Fibroblast of pulmonary artery (primary cell): ENCODE measurements at places on chromosomes 16 and 17.
A peak's percentile ranks its signal among the peaks of the same experiment; 100 is the strongest.

GRCh38 chr16:1469693-1470201 is 5.1 kb downstream of the CLCN7 start:
- DNase-seq: no peak

GRCh38 chr17:382644-383533 is 30.3 kb upstream of the RPH3AL start:
- peak; percentile 62 for DNase-seq

- DNase-seq: no peak
Measured at GRCh38 chr16:27389272-27389961, 12.6 kb upstream of the IL21R start.

DNA sequence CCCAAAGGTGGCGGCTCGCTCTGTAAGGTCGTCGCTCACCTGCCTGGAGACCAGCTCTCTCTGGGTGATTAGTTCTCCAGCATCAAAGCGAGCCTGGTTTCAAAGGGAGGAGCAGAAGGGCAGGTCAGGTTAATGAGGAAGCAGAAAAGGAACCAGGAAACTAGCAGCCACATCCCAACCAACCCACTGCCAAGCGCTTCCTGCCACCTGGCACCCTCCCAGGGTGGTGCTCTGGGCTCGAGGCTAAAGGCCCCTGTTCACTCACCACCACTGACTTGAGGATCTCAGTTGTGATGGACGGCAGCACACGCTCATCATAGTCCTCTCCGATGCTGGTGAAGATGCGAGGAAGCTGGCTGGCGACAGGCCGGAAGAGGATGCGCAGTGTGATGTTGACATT is 5.6 kb downstream of the PHB1 start:
- DNase-seq: no peak

- no peak for DNase-seq
Measured at GRCh38 chr17:4162775-4163466, 19.9 kb downstream of the CYB5D2 start.
